Stimulated activated naive CD4-positive, alpha-beta T cell treated with Interleukin-2 at 50 U/mL for 16 hours (primary cell): ENCODE measurements at places on chromosomes 2 and 18.

- no peak for DNase-seq
Observed at GRCh38 chr2:175855794-175856453, 146.1 kb downstream of the LNPK start.

GRCh38 chr2:174836377-174836994 lies 72.2 kb upstream of the CHRNA1 start:
- DNase-seq, result no peak

DNA sequence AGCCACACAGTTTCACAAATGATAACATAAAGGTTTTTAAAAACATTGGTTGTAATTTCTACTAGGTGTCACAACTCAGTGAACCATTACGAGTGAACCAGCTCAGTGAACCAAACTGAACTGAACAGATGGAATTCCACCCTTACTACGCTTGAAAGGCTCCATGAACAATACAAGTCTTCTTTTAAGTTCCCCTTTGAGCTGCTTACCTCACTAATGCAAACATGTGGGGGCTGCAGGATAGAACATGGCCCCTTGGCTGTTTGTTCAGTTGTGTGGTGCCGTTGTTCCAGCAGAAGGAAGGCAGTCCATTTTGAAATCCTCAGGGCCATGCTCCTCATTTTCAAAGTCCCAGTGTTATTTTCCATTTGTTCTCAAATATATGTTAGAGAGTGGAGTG lies 30.7 kb upstream of the KLHL14 start:
- no peak for DNase-seq

- DNase-seq, result no peak
Observed at GRCh38 chr18:57923611-57924010, 120.4 kb upstream of the NEDD4L start.

DNA sequence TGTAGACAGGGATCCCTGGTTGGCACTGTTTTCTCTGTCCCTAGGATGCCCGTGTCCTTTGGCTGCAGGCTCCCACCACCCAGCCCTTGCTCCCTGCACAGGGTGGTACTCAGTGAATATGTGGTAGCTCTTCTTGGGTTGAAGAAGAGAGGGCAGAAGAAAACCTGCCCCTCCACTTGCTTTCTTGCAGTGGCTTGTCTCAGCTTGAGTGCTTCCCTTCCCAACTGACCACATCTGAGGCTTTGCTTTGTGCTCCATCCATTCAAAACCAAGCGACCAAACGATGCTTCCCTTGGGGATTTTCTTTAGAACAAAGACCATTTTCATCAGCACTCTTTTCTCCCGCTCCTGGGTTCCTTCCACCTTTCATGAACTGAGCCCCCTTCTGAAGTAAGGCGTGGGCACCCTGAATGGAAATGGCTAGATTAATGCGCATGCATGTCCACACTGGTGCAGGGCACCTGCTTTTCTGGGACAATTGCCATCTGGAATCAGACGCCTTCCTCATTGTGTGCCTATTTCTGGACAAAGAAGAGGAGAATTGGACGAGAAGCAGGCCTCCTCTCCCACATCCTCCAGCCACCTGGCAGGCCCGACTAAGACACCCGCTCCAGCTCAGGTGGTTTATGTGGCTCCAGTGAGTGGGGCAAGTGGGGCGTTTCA lies 59.1 kb downstream of the ARL4C start:
- no peak for DNase-seq

DNA sequence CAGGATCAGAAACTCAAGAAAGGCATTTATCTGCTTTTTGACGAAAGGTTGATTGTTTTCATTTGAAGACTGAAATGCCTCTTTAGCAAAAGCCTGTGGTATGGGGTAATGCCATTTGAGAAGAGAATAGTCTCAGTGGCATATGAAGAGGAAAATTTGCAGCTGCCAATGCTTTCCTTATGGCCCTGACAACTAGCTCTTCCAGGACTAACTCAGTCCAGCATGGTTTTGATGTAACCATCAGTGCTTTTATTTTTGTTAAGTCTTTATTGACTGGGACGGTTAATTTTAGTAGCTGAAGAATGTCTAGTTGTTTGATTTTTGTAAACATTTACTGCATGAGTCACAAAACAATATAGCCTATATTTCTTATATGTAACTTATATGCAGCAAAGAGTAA lies 158.4 kb downstream of the LNPK start:
- no peak for DNase-seq

GRCh38 chr2:160156665-160157064 lies 43.4 kb downstream of the ITGB6 start:
- DNase-seq, result no peak

DNA sequence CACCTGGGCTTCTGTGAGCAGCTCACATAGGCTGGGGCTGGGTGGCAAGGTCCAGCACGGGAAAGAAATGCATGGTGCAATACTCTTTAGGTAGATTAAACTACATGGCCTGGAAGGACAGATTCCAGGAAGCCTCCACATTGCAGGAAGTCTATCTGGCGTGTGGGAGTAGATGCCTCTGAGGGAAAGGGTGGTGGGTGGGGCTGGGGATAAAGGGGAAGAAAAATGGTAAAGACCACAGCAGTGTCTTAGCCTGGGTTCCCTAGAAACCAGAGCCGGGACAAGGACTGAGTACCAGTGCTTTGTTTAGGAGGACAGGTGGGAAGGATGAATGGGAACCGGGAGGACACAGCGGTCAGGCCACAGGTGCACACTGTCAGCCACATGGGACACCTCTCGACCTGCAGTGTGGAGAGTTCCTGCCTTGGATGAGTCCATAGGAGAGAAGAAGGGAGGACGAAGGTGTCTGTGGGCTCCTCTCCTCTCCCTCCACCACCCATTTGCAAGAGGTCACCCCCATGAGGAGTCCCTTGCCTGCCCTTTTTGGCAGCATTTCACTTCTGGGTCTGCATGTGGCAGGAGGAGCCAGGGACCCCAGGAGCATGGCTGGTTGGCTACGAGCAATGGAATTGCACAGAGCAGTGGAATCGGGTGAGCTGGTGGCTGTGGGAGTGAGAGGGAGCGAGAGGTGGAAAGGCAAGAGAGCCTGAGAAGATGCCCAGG lies 91.5 kb upstream of the HS6ST1 start:
- no peak for DNase-seq

- no peak for DNase-seq
Observed at GRCh38 chr18:23062011-23062410, 73.3 kb upstream of the CABLES1 start.

GRCh38 chr2:237181844-237182243 lies 96.2 kb downstream of the COPS8 start:
- DNase-seq, result no peak

DNA sequence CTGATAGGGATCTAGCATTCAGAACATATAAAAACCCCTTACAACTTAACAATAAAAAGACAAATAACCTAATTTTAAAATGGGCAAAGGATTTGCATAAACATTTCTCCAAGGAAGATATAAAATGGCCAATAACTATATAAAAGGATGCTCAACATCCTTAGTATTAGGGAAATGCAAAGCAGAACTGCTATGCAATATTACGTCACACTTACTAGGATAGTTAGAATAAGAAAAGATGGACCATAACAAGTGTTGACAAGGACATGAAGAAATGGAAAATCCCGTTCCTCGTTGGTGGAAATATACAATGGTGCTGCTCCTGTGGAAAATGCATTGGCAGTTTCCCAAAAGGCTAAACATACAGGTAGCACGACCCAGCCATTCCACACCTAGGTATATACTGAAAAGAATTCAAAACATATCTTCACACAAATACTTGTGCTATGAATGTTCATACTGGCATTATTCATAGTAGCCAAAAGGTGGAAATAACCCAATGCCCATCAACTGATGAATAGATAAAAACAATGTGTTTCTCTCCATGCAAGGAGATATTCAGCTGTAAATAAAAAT lies 48.2 kb upstream of the REV1 start:
- DNase-seq, result no peak

GRCh38 chr18:52333860-52334259 lies 6.1 kb upstream of the DCC start:
- no peak for DNase-seq

DNA sequence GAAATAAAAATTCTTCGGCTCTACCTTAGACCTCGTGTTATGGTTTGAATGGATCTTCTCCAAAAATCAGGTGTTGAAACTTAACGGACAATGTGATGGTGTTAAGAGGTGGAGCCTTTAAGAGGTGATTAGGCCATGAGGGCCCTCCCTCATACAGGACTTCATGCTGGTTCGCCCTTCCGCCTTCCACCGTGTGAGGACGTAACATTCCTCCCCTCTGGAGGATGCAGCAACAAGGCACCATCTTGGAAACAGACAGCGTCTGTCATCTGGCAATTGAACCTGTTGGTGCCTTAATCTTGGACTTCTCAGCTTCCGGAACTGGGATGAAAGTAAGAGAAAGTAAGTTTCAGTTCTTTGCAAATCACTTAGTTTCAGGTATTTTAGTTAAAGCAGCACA lies 126.3 kb upstream of the SPRED2 start:
- DNase-seq, result no peak

DNA sequence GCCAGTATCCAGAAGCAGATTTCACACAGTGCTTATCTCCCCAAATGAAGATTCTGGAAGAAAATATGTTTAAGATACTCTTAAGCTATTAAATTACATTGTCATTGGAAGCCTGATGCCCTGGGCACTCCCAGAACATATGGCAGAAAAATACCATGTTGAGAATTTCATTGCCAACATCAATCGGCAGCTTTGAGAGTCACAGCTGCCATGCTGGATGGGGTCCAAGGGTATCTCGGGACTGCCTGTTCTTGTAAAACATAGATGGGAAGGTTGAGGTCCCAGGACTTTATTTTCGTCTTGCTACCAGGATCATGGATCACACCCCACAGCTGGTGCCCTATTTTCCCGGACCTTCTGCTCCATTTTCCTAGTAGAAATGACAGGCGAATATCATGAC lies 632.5 kb downstream of the SUCLG1 start:
- no peak for DNase-seq

- no peak for DNase-seq
Observed at GRCh38 chr2:206457188-206457634, 13.9 kb downstream of the ADAM23 start.

GRCh38 chr2:192687015-192687414 lies 492.3 kb upstream of the TMEFF2 start:
- DNase-seq, result no peak

GRCh38 chr2:172087780-172088244 lies 2.5 kb downstream of the DLX1 start:
- DNase-seq, result no peak

- DNase-seq, result no peak
Observed at GRCh38 chr2:66929632-66930338, 467.3 kb upstream of the ETAA1 start.

DNA sequence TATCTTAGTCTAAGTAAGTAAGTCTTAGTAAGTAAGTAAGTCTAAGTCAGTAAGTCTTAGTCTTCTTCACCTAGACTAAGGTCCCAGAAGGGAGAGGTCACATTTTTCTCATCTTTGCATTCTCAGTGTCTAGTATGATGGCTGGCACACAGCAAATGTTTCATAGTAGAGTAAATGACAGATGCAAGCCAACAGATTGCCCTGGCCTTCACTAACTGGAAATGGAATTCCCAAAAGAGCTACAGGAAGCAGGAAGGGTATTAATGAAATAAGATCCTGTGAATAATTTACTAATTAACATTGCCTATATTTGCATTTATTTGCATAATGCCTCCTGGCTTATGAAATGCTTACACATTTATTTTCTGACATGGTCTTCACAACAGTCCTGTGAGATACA lies 221.6 kb downstream of the RAD51AP2 start:
- DNase-seq, result no peak

- DNase-seq, result no peak
Observed at GRCh38 chr2:189236066-189236465, 56.5 kb upstream of the COL5A2 start.

DNA sequence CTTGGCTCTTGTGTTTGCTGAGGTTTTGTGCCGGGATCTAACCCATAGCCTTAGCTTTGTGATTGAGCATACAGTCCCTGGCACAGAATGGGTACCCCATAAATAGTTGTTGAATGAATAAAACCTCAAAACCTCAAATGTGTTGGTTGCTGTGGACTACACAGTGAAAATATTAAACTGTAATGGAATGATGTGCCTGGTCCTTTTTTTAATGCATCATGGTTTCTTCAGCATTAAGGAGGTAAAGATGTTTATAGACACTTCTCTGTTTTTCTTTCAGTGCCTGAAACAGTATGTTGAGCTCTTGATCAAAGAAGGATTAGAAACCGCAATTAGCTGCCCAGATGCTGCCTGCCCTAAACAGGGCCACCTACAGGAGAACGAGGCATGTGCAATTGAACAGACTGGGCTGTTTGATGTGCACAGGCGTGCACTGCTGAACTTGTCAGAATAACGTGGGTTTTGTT lies 97.0 kb downstream of the RNF144A start:
- no peak for DNase-seq

- no peak for DNase-seq
Observed at GRCh38 chr2:237639052-237639835, 11.9 kb downstream of the LRRFIP1 start.

- DNase-seq, result no peak
Observed at GRCh38 chr2:47003641-47004427, 88.2 kb upstream of the MCFD2 start.

- no peak for DNase-seq
Observed at GRCh38 chr2:214569419-214570035, 158.7 kb downstream of the VWC2L start.

DNA sequence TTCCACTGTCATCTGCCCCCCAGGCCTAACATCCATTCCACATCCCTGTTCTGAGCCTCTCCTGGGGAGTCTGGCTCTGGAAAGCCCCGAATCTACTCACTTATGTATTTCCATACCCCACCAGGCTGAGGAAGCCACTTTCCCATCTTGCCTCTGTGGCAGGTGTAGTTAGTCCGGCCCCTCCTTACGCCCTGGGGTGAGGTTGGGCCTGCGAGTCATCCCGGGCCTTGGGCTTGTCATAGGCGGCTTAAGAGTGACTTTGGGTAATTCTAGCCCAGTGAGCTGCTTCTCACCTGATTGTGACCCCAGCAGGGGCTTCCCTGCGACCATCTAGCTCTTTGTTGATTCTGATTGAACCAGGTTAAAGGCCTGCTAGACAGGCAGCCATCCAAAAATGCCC lies 21.1 kb downstream of the PCARE start:
- no peak for DNase-seq

DNA sequence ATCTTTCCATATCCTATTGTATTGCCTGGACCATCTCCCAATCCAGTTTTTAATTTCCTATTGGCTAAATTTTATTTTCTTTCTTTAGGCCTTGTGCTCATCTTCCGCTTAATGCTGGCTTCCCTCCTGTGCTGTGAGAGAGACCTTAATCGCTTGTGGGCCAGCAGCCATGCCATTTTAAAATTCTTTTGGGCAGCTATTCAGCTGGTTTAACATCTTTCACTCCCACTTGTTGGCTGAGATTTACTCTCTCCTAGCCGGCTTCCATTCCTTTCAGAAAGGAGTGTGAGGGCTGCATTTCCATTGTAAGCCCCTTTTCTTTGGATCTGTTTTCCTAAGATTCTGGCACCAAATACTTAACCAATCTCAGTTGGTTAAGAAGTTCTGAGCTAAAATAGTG lies 140.9 kb upstream of the RASGRP3 start:
- no peak for DNase-seq

- no peak for DNase-seq
Observed at GRCh38 chr2:205769495-205769850, 87.2 kb downstream of the NRP2 start.

- no peak for DNase-seq
Observed at GRCh38 chr2:10473121-10473756, 25.1 kb upstream of the ODC1 start.
